ENCODE measurements at places on chromosomes 1 and 21. TPM values are rescaled to one million over a fixed set of nuclear protein-coding genes. Genes with fewer than 3 reads are reported as not detected.

- DNase-seq = no peak
Observed at GRCh38 chr1:92623187-92623778, 136.6 kb upstream of the GFI1 start.

DNA sequence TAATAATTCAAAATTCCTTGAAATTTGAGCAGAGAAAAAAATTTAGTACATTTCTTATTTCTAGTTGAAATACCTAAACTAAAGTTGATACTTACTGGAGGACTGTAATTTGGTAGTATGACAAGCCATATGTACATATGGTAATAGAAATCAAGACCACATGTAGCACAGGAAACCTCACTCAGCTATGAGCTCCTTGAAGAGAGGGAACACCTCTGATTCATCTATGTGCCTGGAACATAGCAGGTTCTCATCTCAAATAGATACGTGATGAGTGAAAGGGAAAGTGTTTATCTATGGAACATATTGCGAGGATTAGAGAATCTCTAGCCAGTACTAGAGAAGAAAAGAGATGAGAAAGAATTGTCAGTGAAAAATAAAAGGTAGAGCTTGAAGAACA lies 47.9 kb upstream of the GNG4 start:
- no peak for DNase-seq

DNA sequence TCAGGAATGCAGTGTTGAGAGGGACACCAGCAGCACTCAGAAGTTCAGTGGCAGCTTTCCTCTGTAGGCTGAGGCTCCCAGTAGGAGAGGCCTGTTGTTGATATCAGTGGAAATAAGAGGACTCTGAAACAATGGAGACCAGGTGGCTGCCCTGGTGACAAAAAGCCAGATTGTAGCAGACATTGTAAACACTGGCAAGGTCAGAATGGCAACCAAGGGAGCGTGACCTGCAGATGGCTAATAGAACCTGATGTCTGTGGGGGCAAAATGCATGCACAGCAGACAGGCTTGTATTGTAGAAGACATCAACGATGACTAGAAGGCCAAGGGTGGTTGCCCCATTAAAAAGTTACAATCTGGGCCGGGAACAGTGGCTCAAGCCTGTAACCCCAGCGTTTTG lies 53.1 kb upstream of the GPR37L1 start:
- DNase-seq = no peak

GRCh38 chr1:221794079-221794670 lies 52.3 kb upstream of the DUSP10 start:
- no peak for DNase-seq

Gene PBX1
- 75.0 TPM for total RNA-seq

All from left cardiac atrium (tissue), 4 donors.